Common myeloid progenitor, CD34-positive (primary cell): ENCODE measurements at places on chromosomes 16 and 17.
A peak's percentile ranks its signal among the peaks of the same experiment; 100 is the strongest.

DNA sequence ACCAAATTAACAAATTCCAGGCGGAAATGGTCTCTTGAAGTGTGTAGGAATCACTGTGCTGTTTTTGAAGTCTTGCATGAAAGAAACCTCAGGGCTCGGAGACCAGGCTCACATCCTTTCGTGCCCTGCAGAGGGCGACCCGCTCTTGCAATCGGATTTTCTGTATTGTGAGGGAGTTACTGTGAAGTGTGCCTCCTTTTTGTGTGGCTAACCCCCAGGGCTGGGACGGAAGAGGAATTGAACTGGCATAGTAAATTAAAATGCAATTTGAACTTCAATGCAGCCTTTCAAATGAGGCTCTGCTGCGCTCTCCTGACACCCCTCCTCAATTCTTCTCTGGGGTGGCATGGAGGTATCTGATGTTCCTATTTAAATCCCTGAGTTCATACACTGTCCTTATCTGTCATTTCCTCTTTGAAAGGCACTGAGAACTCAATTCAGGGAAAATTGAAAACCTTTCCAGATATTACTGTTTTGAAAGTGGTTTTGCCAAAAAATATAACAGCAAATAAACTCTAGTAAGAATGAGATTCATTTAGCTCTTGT is 51.5 kb upstream of the MGAT5B start:
- peak; percentile 81 for DNase-seq

- DNase-seq: peak; percentile 46
Measured at GRCh38 chr17:78241277-78242023, 10.0 kb downstream of the TMEM235 start.

- DNase-seq: no peak
Measured at GRCh38 chr17:37483311-37484039, 6.2 kb upstream of the DUSP14 start.

- DNase-seq: no peak
Measured at GRCh38 chr17:28216528-28216927, 102.5 kb upstream of the TMEM97 start.

GRCh38 chr16:29007730-29008593 is 23.1 kb downstream of the LAT start:
- DNase-seq: peak; percentile 33

DNA sequence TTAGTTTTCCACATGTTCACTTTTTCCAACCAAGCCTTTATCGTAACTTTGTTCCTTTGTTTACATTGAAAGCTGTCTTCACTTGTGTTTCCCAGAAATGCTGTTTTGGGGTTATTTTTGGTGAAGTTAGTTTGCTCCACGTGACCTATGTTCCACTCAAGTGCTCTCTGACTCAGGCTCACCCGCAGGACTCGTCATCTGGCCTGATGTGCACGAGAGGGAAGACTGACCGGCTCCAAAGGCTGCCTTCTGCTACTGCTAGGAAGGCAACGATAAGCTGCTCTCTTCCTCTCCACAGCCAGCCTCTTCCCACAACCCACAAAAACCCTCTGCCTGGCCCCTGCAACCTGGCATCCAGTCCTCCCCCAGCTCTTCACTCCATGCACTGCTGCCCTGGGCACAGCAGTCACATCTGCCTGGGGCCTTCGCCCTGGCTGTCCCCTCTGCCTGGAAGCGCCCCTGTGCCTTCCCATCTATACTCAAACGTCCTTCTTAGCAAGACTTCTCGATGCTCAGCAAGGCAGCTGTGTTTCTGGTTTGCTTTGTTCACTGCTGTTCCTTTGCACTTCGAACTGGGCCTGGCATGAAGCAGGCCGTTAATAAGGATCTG is 28.0 kb downstream of the ZCCHC14 start:
- DNase-seq: peak; percentile 86
